Skeletal muscle cell (primary cell): ENCODE measurements at places on chromosomes 3 and 15.

GRCh38 chr3:55446850-55447249, 40.3 kb downstream of the WNT5A start:
- DNase-seq: no peak

GRCh38 chr15:70271422-70272088, 173.8 kb upstream of the TLE3 start:
- DNase-seq: peak; percentile 96

DNA sequence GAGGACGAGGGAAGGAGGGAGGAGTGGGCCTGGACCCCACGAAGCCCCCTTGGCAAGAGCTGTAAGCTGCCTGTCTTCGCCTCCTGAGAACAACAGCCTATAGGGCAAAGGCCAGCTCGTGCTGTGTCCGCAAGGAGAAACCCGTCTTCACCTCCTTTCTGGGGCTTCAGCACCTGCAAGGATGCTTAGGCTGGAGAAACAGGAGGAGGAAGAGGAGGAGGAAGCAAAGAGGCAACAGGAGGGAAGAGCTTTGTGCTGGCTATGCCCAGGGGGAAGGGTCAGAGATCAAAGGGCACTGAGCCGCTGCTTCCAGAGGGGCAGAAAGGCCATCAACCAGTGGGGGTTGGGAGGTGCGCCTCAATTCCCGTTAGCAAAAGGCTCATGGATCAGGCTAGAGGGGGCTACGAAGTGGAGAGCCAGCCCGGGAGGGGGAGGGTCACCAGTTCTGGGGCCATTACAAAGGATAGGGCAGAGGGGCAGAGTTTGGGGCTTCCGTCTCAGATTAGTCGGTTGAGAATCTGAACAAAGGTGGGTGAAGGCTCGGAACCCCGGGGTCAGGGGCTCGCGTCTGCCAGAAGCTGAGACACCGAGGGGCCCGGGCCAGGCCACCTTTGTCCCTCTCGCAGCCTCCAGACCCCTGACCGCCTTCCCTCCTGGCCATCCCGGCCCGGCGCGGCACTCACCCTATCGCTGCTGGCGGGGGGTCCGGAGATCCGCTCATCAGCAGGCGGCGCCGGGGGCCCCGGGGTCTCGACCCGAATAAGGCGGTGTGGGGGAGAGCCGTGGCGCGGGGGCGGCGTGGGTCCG, 792 bp downstream of the SHF start:
- no peak for DNase-seq

- DNase-seq: no peak
These were observed 248.9 kb upstream of the PROK2 start for GRCh38 chr3:72033666-72034428.

GRCh38 chr3:109772520-109772919, 435.2 kb upstream of the DPPA4 start:
- no peak for DNase-seq

- no peak for DNase-seq
These were observed 97.3 kb downstream of the ISL2 start for GRCh38 chr15:76433798-76434400.

- no peak for DNase-seq
These were observed 1010.0 kb downstream of the SQOR start for GRCh38 chr15:46644501-46645481.

DNA sequence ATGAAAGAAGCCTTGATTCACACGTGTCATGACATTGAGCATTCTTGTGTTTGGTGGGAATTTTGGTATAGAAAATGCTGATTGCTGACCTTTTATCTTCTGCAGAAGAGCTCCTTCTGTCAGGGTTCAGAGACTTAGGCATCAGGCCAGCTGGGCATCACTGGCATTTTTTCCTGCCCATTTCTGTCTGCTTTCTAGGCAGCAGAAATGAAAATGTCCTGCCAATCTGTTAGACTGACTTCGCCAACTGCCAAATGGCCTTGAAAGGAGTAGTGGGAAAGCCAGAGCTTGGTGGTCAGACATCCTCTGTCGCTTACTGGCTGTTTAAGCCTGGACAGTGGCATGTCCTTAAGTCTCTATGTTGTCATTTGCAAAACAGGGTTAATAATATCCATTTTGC, 57.4 kb downstream of the EEFSEC start:
- DNase-seq: no peak

DNA sequence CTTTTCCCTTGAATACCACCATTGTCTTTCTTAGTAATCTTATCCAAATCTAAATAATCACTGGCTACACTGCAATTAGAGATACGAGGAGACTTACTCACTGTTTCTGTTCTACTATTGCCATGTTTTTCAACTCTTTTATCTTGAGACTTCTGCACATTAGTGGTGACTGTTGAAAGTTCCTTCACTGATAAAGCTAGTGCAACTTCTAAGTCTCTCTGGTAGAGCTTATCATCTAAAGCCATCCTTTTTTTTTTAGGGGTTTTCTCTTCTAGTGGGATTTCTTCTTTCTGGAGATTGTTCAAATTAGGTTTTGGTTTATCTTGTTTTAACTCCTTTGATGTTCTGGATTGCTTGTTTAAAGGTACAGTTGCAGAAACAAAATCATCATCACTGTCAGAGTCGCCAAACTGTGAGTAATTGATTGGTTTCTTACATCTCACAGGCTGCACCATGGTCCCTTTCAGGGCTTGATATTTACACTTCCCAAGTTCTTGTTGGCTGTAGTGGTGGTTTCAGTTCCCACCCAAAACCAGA, 37.7 kb downstream of the NCK1 start:
- no peak for DNase-seq

DNA sequence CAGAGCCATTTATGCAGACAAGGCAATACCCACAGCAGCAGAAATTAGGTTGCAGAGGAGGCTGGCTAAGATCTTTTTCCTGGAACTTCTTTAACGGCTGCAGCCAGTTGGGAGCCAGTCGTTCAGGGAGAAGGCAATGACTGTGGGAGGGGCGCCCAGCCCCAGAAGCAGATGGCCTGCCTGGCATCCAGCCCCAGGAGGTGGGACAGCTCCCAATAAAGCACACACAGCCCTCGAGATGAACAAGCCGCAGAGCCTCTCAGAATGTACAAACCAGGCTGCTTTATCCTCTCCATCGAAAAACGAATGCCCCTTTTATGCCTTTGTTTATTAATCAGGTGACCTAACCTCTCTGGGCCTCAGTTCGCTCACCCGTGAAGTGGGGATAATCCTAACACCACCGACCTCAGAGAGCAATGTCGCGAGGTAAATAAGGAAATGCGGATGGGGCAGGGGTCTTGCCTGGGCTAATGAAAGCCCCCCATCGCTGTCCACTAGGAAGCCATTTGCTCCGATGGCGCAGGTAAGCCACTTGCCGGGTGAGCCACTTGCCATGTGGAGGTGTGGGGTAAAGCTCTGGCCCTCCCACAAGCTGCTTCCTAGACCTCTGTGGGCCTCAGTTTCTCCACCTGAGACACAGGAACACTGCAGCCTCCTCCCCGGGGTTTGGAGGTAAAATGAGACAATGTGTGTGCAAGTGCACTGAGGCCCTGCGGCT, 35.8 kb downstream of the MGLL start:
- peak; percentile 30 for DNase-seq

GRCh38 chr15:97085731-97086130, 755.2 kb downstream of the NR2F2 start:
- DNase-seq: no peak

- DNase-seq: no peak
These were observed 18.2 kb downstream of the HRG start for GRCh38 chr3:186683979-186684378.

DNA sequence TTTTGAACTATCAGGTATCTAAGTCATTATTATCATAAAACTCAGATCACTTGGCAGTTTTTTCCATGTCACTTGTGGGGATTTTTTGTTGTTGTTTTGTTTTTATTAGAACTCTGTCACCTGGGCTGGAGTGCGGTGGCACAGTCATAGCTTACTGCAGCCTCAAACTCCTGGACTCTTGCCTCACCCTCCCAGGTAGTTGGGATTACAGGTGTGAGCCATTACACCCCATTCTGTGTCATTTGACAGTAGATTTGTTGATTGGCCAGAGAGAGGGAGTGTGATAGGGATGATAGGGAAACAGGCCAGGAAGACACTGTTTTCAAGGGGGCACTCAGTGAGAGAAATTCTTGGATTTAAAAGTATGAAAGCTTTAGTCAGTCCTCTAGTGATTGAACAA, 54.7 kb upstream of the SCAANT1 start:
- DNase-seq: no peak

GRCh38 chr3:161770484-161771386, 274.1 kb downstream of the OTOL1 start:
- peak; percentile 92 for DNase-seq

DNA sequence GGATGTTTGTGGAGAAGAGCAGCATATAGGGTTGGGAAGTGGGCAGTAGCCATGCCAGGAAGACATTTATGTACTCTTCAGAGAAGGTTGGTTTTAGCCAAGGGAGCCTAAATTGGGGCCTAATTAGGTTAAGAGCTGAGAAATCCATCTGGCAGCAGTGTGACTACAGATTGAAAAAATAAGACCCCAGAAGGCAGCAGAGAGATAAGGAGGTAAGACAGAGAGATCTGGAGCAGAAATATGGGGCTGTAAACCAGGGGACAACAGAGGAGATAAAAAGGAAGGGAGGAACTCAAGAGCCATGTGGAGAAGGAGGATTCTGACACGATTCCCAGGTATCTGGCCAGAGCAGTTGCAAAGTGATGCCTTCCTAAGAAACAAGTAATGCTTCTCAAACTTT, 23.3 kb downstream of the LYSMD2 start:
- DNase-seq: no peak

DNA sequence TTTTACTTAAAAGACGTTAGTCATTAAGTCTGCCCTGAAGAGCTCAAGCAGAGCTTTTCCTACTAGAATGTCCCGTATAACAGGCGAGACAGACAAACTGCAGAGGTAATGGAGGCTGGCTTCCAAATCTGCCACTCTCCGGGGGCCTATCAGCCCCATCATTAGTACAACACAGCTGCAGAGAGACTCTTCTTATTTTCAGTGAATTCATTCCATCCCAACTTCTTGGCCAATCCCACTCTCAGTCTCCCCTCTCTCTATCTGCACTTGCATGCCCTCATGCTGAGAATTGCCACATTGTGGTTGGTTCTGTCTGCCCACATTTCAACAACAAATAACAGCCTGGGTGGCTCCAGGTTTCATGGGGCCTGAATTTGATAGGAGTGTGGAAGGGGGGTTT, 412.7 kb downstream of the ERC2 start:
- no peak for DNase-seq

GRCh38 chr15:55990998-55991397, 2.4 kb downstream of the NEDD4 start:
- no peak for DNase-seq

- DNase-seq: no peak
These were observed 21.2 kb downstream of the LRRC2 start for GRCh38 chr3:46544771-46545503.
